CD4-positive, alpha-beta T cell treated with Interleukin-4 for 1 hour (primary cell): ENCODE measurements at places on chromosomes 6 and 20.

GRCh38 chr6:25652007-25652515, at the start of gene SCGN:
TSS of gene SCGN (plus strand) at chr6:25652215. CDS start at chr6:25652404, 189 bp downstream.
- DNase-seq, result peak; percentile 4

- DNase-seq, result no peak
Observed at GRCh38 chr6:111680015-111680712, 74.5 kb upstream of the TRAF3IP2 start.

GRCh38 chr20:39700528-39700927, 738.4 kb downstream of the DHX35 start:
- no peak for DNase-seq

- DNase-seq, result no peak
Observed at GRCh38 chr6:138959521-138959920, 28.5 kb downstream of the REPS1 start.

GRCh38 chr6:132893772-132894490, 79.6 kb downstream of the RPS12 start:
- no peak for DNase-seq

- DNase-seq, result no peak
Observed at GRCh38 chr6:118353564-118353963, 194.5 kb upstream of the PLN start.

- no peak for DNase-seq
Observed at GRCh38 chr6:42937548-42938427, 8.5 kb downstream of the CNPY3 start.

DNA sequence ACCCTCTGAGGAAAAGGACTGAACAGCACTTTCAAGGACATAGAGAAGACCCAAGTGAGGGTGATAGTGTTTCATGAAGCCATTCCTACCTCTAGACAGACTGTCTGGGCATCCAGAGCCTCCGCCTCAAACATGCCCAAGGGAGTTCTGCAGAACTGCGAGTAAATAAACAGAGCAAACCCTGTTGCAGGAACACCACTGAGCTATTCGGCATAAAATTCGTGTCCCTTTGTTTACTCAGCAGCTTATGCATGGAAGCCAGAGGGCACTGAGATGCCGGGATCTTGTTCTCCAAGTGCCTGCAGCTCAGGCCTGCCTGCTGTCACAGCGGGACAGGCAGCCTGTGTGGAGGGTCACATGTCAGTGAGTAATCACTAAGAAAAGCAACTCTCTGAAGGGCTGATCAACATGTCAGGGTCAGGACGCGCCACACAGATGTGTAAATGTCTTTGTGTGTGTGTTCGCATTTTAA, 164.9 kb upstream of the HEY2 start:
- no peak for DNase-seq

- no peak for DNase-seq
Observed at GRCh38 chr20:45053430-45054351, 47.2 kb downstream of the KCNS1 start.

DNA sequence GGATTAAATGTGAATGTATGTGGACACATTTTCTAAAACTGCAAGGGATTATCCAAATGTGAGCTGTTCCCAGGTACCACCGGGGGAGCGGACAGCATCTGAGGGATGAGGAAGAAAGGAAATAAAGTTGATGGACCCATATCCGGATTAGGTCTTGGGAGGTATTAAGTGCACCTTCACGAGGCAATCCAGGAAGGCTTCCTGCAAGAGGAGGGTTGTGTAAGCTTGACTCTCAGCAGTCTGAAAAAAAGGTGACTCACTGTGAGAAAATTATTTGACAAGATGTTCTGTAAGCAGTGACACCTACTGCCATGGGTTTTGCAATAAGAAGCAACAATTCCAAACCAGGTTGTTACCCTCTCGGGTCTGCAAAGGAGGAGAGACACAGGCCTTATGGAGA, 55.0 kb upstream of the LRFN2 start:
- DNase-seq, result no peak

DNA sequence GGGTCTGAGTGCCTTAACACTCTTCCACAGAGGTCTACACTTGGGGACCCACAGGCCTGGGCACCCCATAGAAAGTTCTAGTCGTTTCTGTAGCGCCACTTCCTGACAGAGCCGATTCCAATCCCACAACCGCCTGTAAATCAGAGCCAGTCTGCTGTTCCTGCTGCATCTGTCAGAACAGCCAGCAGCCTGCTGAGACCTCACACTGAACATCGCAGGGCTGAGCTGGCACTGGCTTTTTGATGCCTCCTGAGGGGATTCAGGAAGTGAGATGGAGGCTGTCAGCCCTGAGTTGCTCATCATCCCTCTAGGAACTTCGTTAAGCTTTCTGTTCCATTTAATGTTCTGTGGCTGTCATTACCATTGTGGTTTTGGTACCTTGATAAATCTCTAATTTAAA, 48.9 kb downstream of the DCBLD1 start:
- DNase-seq, result no peak

DNA sequence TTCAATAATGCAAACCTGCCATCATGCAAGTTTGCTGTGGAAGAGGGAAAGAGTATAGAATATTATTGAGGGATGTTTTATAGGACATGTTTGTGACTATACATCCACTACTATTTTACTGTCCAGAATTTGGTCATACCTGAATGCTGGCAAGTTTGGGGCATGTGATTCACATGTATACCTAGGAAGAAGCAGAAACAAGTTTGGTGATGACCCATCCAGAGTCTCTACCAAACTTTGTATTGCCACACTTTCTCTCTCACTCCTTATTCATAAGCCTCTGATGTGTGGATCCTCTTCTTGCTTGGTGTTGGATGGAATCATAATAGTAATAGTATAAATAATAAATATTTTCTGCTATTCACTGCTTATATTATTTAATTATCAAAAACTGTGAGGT, 108.5 kb upstream of the FLRT3 start:
- DNase-seq, result no peak

DNA sequence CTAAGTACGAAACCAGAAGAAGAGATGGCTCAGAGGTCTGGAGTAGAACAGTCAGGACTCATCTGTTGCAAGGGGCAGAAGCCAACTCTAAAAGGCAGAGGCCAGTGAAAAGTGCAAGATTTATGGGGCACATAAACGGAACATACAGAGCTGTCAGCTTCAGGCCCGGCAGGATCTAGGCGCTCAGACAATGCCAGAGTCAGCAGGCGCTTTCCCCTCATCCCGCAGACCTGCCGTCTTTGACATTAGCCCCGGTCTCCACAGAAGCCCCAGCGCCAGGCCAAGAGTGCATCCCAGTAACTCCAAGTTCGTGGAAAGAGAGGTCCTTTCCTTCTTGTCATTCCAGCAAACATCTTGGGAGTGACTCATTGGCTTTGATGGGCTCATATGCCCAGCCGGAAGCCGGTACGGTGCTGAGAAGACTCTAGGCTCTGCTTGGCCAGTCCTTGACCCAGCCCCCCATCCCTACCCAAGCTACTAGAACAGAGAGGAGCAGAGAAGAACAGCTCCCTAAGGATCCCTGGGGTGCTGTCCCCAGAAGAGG, 260.9 kb downstream of the TAF4 start:
- DNase-seq, result no peak

DNA sequence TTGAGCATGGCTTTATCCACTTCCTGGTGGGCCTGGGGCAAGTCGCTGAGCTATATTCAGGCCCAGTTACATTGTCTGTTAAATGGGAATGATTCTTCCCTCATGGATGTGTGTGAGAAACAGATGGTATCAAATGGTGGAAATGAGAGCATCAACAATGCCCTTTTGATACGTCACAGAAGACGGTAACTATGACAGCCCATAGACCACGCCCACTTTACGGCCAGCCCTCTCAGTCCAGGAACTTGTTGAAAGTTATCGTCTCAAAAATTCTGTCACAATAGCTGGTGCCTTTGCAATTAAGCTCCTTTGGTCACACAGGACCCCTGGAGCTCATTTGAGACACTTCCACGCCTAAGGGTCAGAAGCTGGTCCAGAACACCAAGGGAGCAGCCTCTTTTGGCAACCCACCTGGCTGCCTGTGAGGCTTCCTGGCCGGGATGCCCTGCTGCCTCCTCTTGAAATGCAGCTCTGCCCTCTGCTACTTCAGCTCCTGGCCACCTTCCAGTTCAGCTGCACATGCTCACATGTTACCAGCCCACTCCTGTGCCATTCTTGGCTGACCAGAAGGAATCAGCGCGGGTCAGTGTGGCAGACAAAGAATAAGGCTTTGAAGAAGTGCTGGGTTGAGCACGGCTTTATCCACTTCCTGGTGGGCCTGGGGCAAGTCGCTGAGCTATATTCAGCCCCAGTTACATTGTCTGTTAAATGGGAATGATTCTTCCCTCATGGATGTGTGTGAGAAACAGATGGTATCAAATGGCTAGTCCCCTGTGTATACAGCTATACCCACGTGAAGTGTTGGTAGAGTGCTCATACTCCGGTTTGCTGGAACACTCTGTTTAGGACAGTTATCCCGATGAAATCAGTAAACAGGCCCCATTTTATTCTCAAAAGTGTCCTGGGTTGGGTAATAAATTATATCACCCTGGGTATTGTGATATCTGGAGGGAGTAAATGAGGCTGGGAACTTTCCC, 199.2 kb upstream of the SUPT3H start:
- DNase-seq, result no peak

GRCh38 chr20:42366626-42367025, 748.4 kb upstream of the CHD6 start:
- no peak for DNase-seq

DNA sequence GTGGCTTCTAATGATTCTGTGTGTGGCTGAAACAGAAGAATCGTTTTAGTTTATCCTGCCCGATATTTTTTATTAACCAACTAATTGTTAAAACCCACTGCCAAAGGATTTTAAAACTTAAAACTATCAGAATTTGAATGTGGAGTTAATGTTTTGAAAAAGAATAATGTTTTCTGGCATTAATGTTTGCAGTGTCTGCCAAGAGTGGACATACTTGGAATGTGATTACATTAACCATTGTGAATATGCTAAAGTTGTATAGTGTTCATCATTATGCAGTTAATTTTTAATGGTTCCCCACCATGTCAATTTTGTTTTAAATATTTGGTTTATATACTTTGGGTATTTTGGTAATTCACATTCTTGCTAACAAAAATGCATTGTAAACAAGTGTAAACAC, 24.4 kb downstream of the DCBLD1 start:
- DNase-seq, result no peak

DNA sequence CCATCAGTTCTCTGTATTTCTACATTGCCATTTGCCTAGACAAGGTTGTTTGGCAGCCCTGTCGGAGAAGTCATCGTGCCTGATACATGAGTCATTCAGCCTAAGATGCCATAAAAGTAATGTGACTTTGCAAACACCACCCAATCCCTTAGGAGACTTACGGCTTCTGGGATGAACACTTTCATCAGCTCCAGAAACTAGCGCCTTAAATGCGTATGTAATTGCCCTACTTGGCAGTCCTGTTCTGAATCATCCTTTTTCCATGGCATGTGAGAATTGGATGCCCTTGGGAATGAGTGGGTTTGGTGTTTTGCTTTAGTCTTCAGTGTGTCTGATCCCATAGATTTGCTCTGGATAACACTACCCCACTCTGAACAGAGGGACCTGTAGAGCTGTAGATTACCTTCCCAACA, 158.5 kb downstream of the SASH1 start:
- DNase-seq, result no peak

DNA sequence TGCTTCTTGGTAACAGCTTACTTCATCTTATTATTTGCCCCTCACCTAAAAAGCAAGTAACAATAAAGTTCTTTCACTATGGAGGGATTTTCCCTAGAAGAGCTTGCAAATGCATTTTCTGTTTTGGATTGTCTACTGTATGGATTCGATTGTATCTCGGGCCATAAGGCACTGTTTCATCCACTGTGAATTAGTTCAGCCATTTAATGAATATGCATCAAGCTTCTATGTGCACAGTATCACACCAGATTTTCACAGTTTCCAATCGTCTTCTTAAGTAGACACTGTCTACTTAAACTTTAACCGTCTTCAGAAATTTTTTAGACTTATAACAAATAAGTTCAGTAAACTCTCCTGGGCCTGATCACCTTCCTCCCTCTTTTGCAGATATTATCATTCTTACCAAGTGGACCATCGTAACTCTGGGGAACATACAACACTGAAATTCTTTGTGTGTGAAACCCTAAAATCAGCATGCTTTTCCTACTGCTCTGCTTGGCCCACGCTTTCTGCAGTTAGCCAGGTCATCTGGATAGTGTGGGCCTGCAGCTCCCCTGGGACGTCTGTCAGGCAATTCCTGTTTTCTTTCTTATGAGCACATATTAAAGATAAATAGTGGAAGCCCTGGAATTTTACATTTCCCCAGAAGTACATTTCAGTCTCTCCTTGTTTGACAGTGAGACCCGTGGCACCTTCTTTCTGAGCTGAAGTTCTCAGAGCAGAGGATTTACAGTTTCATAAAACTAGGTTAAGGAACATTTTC, 136.5 kb upstream of the PDE10A start:
- DNase-seq, result no peak

DNA sequence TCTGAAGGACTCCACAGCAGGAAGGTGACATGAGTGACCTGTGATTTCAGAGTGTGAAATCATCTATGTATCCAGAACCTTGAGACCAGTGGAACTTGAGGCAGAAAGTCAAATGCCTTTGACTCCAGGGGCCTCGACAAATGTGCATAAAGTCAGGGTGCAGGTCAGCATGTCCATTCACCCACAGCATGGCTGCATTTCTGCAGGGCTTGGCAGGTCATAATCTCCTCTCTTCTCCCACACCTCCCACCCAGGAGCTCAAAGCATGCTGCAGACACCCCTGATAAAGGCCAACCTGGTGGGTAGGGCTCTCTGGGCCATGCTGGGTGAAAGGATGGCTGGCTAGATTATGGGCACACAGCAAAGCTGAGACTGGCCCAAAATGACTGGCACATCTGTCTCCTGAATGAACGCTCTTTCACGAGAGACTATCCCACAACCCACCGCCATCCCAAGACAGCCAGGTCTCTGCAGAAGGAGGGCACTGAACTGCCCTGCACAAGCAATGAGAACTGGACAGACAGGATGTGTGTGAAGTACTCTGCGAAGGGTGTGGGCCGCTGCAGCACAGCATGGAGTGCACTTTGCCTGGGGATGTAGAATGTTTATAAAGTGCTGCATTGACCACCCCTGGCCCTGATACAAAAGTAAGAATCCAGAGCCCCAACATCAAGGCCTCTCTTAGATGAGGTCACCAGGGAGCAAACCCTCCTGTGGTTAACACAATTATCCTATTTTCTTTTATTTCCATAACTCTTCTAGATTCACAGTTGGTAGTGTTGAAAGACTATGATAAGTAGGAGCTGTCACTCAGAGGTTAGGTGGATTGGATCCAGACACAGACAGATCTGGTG, 78.2 kb upstream of the NXT1 start:
- no peak for DNase-seq

DNA sequence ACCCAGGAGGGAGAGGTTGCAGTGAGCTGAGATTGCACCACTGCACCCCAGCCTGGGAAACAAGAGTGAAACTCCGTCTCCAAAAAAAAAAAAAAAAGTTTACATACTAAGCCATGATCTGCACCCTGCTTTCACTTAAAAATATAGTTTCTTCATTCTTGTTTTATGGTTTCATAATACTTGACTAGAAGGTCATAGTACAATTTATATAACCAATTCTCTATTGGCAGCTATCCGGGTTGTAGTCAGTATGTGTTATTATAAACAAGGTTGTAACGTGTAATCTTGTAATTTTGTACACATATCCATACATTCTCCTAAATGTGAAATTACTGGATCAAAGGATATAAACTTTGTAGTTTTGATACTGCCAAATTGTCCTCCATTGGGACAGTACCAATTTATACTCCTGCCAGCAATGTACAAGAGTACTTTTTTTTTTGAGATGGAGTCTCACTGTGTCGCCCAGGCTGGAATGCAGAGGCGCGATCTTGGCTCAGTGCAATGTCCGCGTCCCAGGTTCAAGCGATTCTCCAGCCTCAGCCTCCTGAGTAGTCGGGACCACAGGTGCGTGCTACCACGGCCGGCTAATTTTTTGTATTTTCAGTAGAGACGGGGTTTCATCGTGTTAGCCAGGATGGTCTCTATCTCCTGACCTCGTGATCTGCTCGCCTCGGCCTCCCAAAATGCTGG, 144.8 kb downstream of the GJA10 start:
- DNase-seq, result no peak
